ENCODE measurements at places on chromosomes 5 and 9.

GRCh38 chr5:171595801-171596231, 176.4 kb downstream of the FGF18 start:
- DNase-seq, result no peak

GRCh38 chr5:96896276-96896675, 20.0 kb downstream of the ERAP2 start:
- DNase-seq, result no peak

DNA sequence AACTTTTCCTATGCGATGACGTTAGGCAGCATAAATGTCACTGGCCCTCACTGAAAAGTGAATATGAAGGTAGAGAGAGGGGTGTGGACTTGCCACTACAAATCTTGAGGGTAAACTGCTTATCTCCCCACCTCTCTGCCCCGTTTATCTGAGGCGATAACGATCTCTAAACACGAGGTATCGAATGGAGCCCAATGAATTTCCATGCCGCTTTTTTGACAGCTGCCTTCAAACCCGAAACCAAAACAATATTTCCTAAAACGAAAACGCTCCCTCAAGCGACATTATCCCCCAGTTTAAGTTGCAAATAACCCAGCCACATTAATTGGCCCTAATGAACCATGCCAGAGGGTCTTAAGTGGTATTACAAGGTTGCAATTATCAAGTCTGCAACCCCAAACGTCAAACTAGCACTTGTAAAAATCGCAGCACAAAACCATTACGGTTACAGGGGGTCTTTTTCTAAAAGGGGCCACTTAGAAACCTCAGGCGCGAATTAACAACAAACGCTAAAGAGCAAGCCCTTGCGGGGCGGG, 1.4 kb downstream of the NR3C1 start:
- no peak for DNase-seq

DNA sequence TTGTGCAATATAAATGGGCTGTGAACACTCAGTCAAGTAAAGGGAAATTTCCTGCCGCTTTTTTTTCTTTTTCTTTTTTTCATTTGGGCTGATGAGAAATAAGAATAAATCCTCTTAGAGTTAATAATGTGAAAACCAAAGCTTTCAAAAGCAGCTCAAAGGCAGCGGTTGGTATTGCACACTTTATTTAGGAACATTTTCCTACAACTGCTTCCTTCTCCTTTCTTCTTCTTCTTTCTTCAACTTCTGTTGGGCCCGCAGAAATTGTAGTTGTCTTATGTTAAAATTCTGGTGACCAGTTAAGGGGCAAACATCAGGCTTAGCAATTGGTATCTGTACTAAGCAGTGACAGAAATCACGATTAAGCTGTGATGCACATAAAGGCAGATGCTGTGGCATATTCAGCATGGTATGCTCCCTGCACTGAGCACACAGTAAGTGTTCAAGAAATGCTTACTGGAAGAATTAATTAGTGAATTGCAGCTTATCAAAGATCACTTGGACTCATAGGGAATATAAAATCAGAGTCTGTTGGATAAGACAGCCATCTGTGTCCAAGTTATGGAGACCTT, 85.4 kb downstream of the ANKRD55 start:
- DNase-seq, result no peak

DNA sequence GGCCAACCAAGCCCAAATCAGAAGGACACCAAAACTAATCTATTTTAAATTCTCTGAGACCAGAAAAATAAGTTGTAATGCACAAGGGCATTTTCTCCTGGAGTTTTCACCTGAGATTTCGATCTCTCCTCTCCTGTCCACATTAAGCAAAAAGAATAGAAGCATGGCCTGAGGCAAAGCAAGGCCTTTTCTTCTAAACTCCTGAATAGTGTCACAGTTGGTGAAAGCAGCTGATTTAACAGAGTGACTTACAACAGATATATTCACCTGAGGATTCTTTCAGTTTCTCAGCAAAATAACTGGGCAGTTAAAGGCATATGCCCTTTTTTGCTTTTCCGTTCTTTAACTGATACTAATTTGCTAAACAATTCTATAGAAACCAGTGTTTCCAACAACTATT, 547.7 kb downstream of the EFNA5 start:
- DNase-seq, result no peak

DNA sequence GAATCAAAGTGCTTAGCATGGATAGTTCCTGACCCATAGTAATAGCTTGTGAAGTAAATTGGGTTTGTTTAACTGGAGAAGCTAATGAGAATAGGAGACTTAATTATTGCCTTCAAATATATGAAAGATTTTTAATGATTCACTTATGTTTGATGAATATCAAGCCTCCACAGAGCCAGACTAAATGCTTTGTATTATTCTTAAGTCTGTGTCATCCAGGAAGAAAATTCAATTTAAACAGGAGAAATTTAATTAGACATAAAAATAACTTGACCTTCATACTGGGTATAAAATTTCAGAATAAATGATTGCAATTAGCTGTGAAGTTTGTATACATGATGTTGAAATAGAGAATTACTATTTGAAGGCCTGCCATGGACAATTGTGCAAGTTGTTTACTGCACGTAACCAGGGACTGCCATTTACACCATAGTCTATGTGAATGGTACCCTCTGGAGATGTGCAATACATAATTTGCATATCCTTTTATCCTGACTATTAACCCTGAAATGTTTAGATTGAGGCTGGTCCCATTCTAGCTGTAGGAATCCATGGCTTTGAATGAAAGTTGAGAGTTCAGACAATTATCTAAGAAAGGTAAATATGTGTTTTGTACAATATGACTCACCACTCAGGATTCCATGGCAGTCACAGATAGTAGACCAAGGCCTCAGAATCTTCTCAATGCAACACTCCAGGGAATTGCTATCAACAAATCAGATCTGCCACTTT, 133.5 kb upstream of the IL12B start:
- no peak for DNase-seq

GRCh38 chr5:107812570-107813141, 141.9 kb upstream of the EFNA5 start:
- DNase-seq, result peak; percentile 78

- peak; percentile 73 for DNase-seq
Observed at GRCh38 chr5:37668524-37669047, 171.3 kb downstream of the GDNF start.

GRCh38 chr5:158039911-158040347, 181.0 kb upstream of the CLINT1 start:
- no peak for DNase-seq

- DNase-seq, result no peak
Observed at GRCh38 chr5:172342918-172343317, 59.4 kb upstream of the UBTD2 start.

DNA sequence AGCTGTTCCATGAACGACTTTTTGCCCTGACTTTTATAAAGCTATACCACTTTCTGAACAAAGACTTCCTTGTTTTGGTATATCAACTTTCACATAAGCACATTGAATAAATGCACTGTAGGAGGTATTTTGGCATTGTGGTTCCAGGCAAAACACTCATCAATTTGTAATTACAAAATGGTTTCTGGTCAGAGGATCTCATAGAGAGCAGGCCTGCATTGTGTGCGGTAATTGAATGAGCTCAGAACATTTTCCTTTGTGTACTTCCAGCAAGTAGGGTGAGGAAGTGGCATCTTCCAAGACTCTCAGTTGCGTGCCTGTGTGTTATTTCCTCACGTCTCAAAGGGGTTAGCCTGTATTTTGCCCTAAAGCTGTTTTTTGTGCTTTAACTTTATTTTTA, 89.2 kb downstream of the PDE6A start:
- DNase-seq, result no peak

DNA sequence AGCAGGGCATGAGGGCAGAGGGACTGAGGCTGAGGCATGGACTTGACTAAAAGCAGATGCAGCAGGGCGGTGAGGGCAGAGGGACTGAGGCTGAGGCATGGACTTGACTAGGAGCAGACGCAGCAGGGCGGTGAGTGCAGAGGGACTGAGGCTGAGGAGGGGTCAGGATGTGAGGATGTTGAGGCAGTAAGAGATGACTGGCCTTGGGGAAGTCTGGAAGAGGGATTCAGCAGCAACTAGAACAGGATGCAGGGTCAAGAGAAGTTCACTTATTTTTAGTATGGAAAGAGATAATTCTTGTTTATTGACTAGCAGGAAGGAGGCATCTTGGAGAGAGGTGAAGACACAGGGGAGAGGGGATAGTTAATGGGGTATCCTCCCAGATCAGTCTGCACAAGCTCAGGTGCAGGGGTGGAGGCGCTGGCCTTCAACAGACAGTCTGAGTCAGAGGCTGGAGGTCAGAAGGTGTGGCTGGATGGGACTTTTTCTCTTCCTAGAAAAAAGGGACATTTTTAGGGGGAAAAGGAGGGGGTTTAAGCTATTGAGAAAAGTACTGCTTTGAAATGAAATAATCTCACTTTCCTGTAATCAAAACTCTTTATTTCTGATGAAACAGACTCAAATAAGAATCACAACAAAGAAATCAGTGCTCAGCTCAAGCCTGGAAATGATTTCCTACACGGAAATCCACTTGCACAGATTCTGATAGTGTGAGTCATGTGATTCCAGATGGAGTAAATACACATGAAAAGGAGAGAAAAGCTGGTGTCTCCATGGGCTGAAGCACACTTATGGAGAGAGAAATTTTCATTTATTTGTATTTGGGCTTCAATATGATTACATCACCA, 130.9 kb downstream of the PALM2AKAP2 start:
- DNase-seq, result peak; percentile 34

DNA sequence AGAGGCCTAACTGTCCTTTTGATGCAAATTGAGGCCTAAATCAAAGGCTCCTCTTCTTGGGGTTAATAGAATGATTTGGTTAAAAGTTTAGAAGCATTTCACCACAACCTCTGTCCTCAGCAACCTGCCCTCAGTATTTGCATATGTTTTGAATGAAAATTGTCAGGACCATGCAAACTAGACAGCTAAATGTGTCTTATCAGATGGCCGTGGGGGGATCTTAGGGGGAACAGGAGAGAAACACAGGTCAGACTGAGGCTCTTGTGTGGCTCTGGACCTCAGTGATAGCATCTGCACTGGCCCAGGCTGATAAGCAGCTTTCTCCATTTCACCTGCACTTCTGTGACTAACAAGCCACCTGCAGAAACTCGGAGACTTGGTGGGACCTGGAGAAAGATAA, 49.0 kb downstream of the FOXI1 start:
- no peak for DNase-seq

GRCh38 chr9:102518324-102518723, 476.8 kb upstream of the CYLC2 start:
- DNase-seq, result no peak

DNA sequence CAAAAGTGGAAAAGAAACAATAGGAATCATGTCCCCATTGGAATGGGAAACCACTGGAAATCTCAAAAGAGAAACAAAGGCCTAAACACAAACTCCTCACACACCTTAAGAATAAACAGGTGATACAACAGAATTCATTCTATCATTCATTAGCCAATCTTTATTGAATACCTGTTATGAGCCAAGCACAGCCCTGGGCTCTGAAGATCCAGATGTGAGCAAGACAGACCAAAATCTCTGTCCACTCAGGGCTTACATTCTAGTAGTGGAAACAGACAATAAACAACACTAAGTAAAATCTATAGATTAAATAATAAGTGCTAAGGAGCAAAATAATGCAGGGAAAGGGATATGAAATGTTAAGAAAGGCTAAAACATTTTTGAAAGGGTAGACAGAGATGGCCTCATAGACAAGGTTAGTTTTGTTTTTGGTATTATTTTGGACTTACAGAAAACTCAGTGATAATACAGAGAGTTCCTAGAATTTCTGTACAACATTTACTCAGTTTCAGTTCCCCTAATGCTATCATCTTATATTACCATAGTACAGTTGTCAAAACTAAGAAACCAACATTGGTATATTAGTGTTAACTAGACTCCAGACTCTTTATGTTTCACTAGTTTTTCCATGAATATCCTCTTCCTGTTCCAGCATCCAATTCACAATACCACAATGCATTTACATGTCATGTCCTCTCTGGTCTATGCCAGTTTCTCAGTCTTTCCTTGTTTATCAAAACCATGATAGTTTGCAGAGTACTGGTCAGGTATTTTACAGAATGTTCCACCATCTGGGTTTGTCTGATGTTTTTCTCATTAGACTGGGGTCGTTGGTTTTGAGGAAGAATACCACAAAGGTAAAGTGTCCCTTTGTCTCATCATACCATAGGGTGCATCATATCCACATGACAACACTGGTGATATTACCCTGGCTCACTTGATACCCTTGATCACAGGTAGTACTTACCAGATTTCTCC, 103.7 kb downstream of the SIL1 start:
- DNase-seq, result no peak

DNA sequence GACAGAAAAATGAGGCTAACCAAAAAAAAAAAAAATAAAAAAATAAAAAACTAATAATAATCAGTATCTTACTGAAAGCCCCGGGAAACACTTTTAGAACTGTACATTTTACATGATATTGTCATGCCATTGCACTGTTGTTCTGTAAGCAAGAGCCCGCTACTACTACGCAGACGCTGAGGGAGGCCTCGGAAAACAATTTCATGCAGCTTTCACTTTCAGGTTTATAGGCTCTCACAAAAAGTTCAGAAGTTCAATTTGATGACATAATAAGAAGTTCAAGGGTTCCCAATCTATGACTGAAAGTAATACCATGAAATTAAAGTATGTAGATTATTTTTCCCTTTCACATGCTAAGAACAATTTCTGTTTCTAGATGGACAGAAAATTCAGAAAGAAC, 318.3 kb upstream of the ITGA1 start:
- DNase-seq, result no peak

- no peak for DNase-seq
Observed at GRCh38 chr5:176769911-176770310, 40.4 kb upstream of the UNC5A start.

- no peak for DNase-seq
Observed at GRCh38 chr9:38360839-38361472, 31.5 kb upstream of the ALDH1B1 start.

- no peak for DNase-seq
Observed at GRCh38 chr5:37932450-37932849, 92.6 kb upstream of the GDNF start.

GRCh38 chr5:170633235-170634081, 129.6 kb downstream of the KCNIP1 start:
- DNase-seq, result peak; percentile 74

- no peak for DNase-seq
Observed at GRCh38 chr5:175092691-175093090, 351.3 kb downstream of the DRD1 start.

DNA sequence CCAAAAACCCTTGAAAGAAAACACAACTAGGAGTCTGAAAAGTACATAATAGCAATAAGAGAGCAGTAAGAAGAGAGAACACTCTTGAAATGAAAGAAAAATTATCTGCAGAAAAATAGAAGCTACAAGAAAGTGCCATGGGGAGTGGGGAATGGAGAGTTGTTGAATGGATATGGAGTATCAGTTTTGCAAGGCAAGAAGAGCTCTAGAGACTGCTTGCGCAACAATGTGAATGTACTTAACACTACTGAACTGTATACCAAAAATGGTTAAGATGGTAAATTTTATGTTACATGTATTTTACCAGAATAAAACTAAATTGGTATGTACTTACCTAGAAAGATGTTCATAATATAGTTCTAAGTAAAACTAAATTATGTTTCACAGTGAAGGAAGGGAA, 54.8 kb upstream of the RASGRF2 start:
- DNase-seq, result no peak

DNA sequence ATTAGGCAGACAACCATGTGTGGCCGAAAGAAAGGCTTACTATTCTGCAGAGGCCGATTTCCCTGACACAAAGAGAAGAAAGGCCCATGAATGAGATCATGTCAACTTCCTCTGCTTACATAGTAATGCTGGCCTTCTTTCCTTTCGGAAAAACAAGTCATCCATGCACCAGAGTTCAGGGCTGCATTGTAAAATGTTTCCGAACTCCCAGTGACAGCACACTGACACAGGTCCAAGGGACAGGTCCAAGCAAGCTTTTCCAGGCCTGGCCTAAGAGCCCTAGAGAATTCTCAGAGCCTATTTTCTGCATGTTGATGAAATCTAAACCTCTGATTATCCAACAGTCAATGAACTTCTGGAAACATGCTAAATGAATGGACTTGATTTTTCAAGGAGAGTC, 140.9 kb downstream of the ZNF608 start:
- DNase-seq, result no peak
